Tibial nerve (tissue), 4 donors: ENCODE measurements at places on chromosomes 4 and X. TPM values are rescaled to one million over a fixed set of nuclear protein-coding genes. Genes with fewer than 3 reads are reported as not detected.

DNA sequence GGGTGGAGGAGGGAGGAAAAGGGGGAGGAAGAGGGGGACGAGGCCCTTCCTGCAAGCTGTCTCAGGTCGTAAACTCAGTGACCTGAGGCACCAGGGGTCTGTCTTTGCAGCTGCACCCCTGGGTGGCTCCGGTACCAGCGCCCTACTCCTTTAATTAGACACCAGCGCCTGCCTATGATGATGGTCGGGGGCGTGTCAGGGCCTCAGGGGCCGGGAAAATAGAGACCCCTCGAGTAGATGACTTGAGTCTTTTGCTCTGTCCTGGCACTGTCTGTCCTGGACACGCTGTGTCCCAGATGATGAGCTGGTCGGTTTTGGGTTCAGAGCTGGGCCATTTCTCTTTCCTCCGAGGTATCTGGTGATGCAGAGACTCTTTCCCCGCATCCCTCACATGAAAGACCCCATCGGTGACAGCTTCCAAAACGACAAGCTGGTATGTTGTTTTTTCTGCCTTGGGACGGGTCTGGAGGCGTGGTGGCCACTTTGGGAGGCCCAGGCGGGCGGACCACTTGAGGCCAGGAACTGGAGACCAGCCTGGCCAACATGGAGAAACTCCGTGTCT is 11.2 kb downstream of the SLC25A6 start:
- no peaks in the 10 kb centered on the region for H3K27me3 ChIP-seq
- H3K36me3 ChIP-seq, result peaks cover 1% of the 10 kb centered on the region
- DNase-seq, result no peak
- H3K27ac ChIP-seq, result no peak overlapping the region

DNA sequence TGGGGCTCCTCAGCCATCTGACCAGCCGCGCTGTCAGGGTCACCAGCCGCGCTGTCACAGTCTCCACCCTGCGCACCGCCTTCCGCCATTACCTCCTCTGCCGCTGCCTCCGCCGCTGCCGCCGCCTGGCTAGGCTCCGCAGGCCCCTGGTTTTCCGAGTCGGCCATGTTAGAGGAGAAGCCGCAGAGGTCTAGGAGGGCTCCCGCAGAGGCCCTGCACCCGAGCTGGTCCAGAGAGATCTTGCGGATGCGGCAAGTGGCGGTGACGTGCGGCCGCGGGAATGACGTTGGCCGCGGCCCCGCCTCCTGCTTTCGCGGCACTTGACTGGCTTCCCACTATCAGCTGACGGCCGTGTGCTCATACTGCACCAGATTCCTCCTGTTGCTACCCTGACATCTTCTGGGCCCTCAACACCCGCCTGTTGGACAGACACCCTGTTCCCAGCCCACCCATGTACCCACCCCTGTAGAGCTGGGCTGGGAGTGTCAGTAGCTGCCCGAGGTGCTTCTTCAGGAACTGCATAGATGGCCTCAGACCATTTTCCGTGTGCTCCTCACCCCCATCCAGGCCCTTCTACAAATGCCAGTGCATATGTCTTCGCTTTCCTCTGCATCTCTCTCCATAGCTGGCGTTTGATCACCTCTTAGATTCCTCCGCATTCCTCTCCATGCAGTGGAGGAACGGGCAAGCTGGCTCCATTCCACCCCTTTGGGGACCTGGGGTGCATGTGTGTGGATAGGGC is at the start of gene NAP1L5:
NAP1L5 (minus strand) TSS at position 242 of the 742 bp plus-strand sequence; CDS start at position 167, 75 bp downstream.
- no peaks in the 10 kb centered on the region for H3K4me1 ChIP-seq
- peak; percentile 53 for DNase-seq
- no peaks in the 10 kb centered on the region for H3K27me3 ChIP-seq
- H3K36me3 ChIP-seq, result peaks cover 16% of the 10 kb centered on the region
- peak within 1 kb of the TSS; percentile 91 for H3K27ac ChIP-seq

GRCh38 chr4:8730681-8731080 is 138.1 kb downstream of the CPZ start:
- H3K4me3 ChIP-seq, result no peak overlapping the region
- H3K27ac ChIP-seq, result no peak overlapping the region
- DNase-seq, result no peak
- peaks cover 3% of the 10 kb centered on the region for H3K27me3 ChIP-seq

DNA sequence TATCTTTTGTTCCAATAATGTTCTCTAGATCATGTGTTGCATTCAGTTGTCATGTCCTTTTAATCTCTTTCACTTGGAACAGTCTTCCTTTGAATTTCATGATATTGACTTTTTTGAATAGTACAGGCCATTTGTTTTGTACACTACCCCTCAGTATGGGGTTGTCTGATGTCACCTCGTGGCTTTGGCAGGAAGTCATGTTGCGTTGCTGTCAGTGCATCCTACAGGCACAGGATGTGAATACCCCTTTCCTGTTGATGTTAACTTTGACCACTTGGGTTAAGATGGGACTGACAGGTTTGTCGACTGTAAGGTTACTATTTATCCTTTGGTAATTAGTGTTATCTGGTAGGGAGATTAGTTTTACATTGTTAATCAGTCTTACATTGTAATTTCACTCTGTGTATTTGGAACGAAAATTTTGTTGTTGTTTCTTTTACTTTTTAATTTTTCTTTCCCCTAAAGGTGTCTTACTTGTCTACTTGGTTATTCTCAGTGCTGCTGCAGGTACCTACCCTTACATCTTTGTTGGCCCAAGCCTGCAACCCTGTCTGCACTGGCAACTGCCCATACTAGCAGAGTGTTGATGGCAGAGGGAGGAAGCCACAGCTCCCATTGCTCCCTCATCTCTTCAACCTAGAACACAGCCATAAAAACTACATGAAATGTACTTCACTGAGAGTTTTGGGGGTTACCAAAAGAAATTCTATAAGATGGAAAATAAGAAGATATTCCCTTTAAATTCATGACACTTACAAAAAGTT is 14.7 kb upstream of the ATP8A1 start:
- no peaks in the 10 kb centered on the region for H3K27me3 ChIP-seq
- H3K36me3 ChIP-seq, result no peaks in the 10 kb centered on the region
- DNase-seq, result no peak
- no peak overlapping the region for H3K4me3 ChIP-seq

GRCh38 chrX:40010550-40011321 is 87.0 kb downstream of the BCOR start:
- H3K4me1 ChIP-seq, result no peaks in the 10 kb centered on the region
- no peak overlapping the region for H3K27ac ChIP-seq
- no peak for DNase-seq
- no peaks in the 10 kb centered on the region for H3K27me3 ChIP-seq
- no peaks in the 10 kb centered on the region for H3K36me3 ChIP-seq

DNA sequence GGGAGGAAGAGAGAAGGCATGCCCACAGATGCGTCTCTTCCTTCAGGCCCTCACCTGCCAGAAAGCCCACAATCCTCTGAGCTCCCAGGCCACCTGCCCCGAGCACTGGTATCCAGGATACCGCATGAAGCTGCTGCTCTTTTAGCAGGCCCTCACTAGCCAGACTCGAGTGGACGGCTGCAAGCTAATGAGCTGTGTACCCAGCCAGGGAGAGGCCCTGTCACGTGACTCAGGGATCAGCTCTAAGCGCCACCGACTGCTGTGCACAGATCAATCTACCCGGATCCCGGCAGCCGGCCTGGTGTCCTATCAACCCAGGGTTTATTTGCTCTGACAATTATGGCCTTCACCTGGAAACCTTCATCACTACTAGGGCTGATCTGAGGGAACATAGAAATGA is 39.0 kb downstream of the BCOR start:
- H3K27ac ChIP-seq, result no peak overlapping the region
- peaks cover 56% of the 10 kb centered on the region for H3K36me3 ChIP-seq
- DNase-seq, result no peak
- H3K4me3 ChIP-seq, result no peak overlapping the region

- H3K36me3 ChIP-seq, result no peaks in the 10 kb centered on the region
- no peak overlapping the region for H3K27ac ChIP-seq
- no peak overlapping the region for H3K4me3 ChIP-seq
- no peak for DNase-seq
- peaks cover 4% of the 10 kb centered on the region for H3K27me3 ChIP-seq
These were observed 87.7 kb downstream of the SHROOM2 start for GRCh38 chrX:9873952-9874351.

- no peaks in the 10 kb centered on the region for H3K4me1 ChIP-seq
- no peak overlapping the region for H3K27ac ChIP-seq
- no peaks in the 10 kb centered on the region for H3K27me3 ChIP-seq
- no peaks in the 10 kb centered on the region for H3K36me3 ChIP-seq
These were observed 270.8 kb upstream of the FGF13 start for GRCh38 chrX:138982365-138982764.

DNA sequence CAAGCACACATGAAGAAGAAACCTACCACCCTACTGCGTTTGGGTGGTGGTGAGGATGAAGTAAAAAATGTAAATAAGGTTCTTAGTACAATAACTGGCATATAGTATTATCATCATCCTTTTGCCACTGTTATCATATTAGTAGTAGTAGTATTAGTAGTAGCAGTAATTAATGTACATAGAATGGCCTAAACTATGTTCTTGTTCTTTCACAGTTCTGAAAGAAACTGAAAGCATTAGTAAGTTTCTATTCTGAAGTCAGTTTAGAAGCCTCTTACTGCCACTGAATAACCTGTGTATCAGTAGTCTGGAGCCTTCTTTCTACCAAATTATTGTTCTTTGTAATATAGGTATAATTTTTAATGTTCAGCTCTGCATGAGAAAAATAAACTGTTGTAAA is 21.0 kb downstream of the COL4A6 start:
- no peaks in the 10 kb centered on the region for H3K4me1 ChIP-seq
- no peaks in the 10 kb centered on the region for H3K36me3 ChIP-seq
- H3K27me3 ChIP-seq, result no peaks in the 10 kb centered on the region
- no peak overlapping the region for H3K27ac ChIP-seq

- no peaks in the 10 kb centered on the region for H3K4me1 ChIP-seq
- DNase-seq, result no peak
- H3K36me3 ChIP-seq, result no peaks in the 10 kb centered on the region
- H3K4me3 ChIP-seq, result no peak overlapping the region
These were observed 617.1 kb upstream of the INTU start for GRCh38 chr4:127015667-127016117.

The IBSP gene
- not detected for total RNA-seq

The ERVMER34-1 gene
- not detected for total RNA-seq

The PFKFB1 gene
- total RNA-seq, result 5.0 TPM

The CCNB3 gene
- total RNA-seq, result 3.5 TPM

The GSPT2 gene
- total RNA-seq, result 8.6 TPM

The HEPH gene
- 7.2 TPM for total RNA-seq

The SLC10A4 gene
- not detected for total RNA-seq

The PRAF2 gene
- total RNA-seq, result 16.5 TPM

The FAM133A gene
- not detected for total RNA-seq

The CYSLTR1 gene
- 2.6 TPM for total RNA-seq

The HSFX3 gene
- not detected for total RNA-seq
